ENCODE measurements at places on chromosomes 6 and 20.

DNA sequence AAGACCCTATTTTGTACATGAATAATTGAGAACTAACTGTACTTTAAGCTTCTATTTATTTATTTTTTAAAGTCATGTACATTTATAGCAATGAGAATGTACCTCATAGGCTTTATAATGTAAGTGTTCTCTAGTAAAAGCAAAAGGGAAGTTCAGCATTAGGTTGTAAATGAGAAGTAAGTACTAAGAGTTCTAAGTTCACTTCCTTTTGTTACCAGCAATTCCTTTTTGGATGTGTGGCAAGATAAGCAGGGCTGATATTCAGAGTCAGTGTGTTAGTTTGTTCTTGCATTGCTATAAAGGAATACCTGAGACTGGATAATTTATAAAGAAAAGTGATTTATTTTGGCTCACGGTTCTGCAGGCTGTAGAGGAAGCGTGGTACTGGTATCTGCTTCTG lies 54.0 kb upstream of the CCN2 start:
- DNase-seq, result no peak

DNA sequence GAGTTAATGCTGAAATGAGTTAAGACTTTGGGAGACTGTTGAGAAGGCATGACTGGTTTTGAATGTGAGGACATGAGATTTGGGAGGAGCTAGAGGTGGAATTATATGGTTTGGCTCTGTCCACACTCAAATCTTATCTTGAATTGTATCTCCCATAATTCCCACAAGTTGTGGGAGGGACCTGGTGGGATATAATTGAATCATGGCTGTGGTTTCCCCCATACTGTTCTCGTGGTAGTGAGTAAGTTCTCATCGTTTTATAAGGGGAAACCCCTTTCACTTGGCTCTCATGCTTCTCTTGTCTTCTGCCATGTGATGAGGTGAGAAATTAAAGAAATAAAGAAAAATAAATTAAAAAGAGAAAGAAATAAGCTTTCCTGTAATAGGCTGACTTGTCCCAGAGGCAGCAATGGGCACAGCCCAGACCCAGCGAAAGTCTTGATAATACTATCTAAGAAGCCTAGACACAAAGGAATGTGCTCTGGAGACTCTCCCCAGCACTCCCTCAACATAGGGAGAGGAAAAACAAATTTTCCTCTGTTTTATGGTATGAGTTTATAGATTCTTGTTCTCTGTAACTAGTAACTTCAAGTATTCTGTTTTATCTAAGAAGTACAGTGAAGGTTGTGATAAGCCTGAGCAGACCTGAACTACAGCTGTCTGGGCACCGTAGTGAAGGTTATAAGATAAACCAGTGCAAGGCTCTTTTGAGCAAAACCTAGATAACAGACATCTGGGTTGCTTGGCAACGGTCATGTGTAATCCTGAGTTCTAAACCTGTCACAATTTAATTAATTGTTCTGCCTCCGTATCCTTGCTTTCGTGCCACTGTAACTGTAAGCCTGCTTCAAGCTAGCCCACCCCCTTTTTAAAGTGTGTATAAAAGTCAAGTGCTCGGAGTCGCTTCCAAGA lies 88.9 kb upstream of the ECI2 start:
- peak; percentile 65 for DNase-seq

DNA sequence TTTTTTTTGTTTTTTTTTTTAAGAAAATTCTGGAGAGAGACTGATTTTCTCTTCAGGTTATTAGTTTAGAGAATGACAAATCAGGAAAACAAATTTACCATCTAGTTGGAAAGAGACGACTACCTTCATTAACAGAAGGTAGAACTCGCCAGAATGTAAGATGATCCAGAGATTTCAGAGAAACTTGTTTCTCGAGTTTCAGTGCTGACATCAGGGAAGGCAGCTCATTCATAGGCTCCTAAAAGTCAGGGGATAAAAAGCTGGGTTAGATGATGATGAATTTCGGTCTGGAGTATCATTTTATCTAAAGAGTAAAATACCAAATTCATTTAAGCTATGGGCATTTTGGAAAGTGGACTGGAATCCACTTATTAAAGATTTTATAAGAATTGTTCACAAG lies 27.9 kb downstream of the ZNF334 start:
- DNase-seq, result peak; percentile 1

GRCh38 chr6:125027287-125027686 lies 65.0 kb downstream of the RNF217 start:
- no peak for DNase-seq

GRCh38 chr6:19410481-19410880 lies 426.7 kb upstream of the ID4 start:
- peak; percentile 95 for DNase-seq

- DNase-seq, result no peak
These were observed 4.0 kb downstream of the TNFRSF6B start for GRCh38 chr20:63700199-63701050.

GRCh38 chr6:109348226-109348625 lies 34.0 kb downstream of the CD164 start:
- DNase-seq, result no peak

GRCh38 chr6:105257340-105257739 lies 77.5 kb upstream of the POPDC3 start:
- DNase-seq, result no peak

GRCh38 chr6:138107752-138108592 lies 753 bp upstream of the PERP start:
- DNase-seq, result peak; percentile 55

DNA sequence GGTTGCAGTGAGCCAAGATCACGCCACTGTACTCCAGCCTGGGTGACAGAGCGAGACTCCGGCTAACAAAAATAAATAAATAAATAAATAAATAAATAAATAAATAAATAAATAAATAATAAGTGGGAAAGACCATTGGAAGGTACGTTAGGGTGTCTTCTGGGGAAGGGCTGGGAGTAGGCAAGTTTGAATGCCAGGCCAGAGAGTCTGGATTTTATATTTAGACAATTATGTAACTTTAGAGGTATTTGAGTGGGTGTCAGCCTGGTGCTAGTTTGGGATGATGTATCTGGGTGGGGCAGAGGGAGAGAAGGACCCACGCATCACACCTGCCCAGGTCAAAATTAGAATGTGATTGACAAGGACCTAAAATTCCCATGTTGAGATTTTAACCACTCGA lies 108.5 kb upstream of the PRND start:
- DNase-seq, result peak; percentile 57

GRCh38 chr6:189676-190075 lies 102.6 kb upstream of the DUSP22 start:
- no peak for DNase-seq

- no peak for DNase-seq
These were observed 9.6 kb downstream of the CHD6 start for GRCh38 chr20:41608606-41609005.

- no peak for DNase-seq
These were observed 54.9 kb upstream of the MPC1 start for GRCh38 chr6:166437661-166438060.

GRCh38 chr6:112879920-112880413 lies 532.8 kb downstream of the RFPL4B start:
- DNase-seq, result no peak

- DNase-seq, result peak; percentile 24
These were observed 222.8 kb downstream of the KIF16B start for GRCh38 chr20:16350465-16350864.

- no peak for DNase-seq
These were observed 491.4 kb downstream of the LMBRD1 start for GRCh38 chr6:69305456-69305855.

DNA sequence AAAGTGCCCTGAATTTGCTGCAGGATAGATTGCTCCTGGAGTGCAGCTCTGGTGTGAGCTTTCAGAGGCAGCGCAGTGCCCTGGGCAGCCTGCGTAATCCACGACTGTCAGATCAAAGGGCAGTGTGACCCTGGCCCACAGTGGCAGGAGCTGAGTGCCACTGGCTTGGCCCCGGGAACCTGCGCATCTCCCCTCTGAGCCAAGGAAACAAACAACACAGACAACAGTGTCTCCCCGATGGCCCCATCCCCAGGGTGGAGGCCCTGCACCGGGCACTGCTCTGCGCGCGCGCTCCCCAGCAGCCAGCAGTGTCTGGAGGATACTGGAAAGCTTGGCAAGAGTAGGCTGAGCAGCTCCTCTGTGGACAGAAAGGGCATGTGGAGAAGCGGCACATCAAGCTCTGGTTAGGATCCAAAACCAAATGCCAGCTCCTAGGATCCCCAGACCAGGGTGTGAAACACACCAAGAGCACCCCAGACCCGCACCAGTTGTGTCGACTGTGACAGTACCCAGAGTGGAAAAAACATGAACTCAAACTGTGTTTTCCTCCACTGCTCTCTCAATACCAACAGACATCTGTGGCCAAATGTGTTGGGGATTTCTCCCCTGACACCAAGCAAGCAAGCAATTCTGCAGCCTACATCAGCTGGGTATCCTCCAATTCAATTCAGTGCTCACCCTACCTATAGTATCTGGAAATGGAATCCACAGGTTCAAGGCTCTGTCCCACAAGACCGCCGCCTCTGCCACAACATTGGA lies 26.7 kb downstream of the RBCK1 start:
- DNase-seq, result no peak

DNA sequence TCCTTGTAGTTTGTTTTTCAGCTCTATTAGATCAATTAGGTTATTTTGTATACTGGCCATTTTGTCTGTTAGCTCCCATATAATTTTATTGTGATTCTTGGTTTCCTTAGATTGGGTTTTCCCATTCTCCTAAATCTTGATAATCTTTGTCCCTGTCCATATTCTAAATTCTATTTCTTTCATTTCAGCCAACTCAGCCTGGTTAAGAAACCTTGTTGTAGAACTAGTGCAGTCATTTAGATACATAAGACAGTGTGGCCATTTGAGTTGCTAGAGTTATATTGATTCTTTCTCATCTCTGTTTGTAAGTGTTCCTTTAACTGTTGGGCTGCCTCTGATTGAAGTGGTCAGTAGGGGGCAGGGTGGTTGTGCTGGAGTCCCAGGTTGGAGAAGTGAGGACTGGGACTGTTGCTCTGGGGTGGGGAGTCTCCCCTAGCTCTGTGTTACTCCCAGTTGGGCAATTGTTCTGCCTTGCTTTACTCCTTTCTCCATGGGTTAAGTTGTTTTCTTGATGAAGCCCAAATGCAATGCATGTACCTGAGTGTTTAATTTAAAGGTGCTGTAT lies 98.8 kb upstream of the NRN1 start:
- no peak for DNase-seq

DNA sequence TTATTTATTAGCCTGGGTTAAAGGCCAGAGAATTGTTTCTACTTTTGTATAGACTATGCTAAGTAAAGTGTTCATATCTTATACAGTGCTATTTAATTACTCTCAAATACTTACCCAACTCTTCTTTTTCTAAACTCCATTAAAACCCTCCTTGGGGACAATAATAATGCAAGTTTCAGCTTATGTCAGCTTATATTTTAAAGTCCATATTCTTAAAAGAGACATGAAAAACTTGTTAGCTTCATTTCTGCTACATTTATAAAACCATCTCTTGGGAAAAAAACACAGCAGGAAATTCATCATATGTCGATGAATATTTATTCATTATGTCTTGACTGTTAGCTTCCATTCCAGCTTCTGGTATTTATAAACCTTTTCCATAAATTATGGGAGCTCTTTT lies 71.9 kb upstream of the SDHAF4 start:
- DNase-seq, result no peak

GRCh38 chr6:106160189-106160588 lies 74.1 kb downstream of the PRDM1 start:
- peak; percentile 12 for DNase-seq

DNA sequence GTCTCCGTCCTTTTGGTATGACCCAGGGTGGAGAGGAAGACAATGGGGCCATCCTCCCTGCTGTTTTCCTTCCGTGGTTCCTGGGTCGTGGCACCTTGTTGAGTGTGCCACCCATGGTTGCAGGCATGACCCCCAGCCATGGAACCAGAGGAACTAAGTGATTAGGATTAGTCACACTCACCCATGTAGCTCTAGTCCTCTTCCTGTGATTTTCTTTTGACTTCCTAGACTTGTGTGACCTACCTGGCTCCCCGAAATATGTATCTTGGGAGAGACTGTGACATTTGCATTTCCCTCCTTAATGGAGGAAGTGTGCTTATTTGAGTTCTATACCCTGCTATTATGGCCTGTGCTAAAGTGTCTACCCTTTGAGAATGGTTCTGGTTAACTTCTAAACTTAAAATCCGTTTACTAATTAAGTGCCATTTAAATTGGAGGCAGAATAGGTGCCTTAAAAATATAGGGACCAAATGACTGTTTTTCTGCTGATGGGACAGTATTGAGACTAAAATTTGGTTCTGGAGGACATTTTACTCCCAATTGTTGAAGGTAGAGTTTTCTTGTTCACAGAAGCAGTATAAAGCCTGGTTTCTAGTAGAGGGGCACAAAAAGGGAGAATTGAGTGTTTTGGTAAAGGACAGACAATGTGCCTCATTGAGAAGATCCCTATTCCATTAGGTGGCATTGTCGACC lies 545.6 kb downstream of the HDGFL1 start:
- no peak for DNase-seq

GRCh38 chr6:157602521-157603295 lies 220.3 kb upstream of the SNX9 start:
- DNase-seq, result no peak

- peak; percentile 45 for DNase-seq
These were observed at the start of gene VIP for GRCh38 chr6:152750694-152751093. Gene VIP (plus strand): TSS chr6:152750797. CDS start chr6:152752178, 1,381 bp downstream.

- peak; percentile 7 for DNase-seq
These were observed 287.6 kb downstream of the PHF3 start for GRCh38 chr6:63923139-63923739.

DNA sequence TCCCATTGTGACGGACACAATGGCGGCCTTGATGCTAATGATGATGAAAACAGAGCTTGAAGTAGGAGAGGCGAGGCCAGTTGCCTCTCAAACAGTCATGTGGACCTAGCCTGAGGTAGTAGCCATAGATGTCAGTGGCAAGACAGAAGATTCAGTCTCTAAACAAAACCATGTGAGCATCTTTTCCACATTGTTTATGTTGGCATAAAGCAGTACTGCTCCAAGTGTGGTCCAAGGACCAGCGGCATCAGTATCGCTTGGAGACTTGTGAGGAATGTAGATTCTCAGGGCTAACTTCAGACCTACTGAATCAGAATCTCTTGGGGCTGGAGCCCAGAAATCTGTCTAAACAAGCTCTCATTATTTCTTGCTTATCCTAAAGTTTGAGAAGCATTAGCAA lies 312.8 kb upstream of the JAG1 start:
- no peak for DNase-seq

DNA sequence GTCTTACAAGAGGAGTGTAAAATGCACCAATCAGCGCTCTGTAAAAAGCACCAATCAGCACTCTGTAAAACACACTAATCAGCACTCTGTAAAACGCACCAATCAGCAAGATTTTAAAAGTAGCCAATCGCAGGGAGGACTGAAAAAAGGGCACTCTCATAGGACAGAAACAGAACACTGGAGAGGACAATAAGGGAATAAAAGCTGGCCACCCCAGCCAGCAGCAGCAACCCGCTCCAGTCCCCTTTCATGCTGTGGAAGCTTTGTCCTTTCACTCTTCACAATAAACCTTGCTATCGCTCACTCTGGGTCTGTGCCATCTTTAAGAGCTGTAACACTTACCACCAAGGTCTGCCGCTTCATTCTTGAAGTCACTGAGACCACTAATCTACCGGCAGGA lies 1.7 kb upstream of the AIG1 start:
- no peak for DNase-seq

- DNase-seq, result peak; percentile 70
These were observed 1.0 kb downstream of the NAPB start for GRCh38 chr20:23419995-23420901.

- DNase-seq, result peak; percentile 11
These were observed 108.4 kb upstream of the SIM1 start for GRCh38 chr6:100573166-100573565.

GRCh38 chr6:152734630-152735029 lies 16.0 kb upstream of the VIP start:
- DNase-seq, result no peak
